Kidney epithelial cell (primary cell): ENCODE measurements at places on chromosomes 1 and 21. TPM values are rescaled to one million over a fixed set of nuclear protein-coding genes. Genes with fewer than 3 reads are reported as not detected.

The PADI2 gene
- total RNA-seq, result 6.4 and 8.1 TPM in 2 replicates

DNA sequence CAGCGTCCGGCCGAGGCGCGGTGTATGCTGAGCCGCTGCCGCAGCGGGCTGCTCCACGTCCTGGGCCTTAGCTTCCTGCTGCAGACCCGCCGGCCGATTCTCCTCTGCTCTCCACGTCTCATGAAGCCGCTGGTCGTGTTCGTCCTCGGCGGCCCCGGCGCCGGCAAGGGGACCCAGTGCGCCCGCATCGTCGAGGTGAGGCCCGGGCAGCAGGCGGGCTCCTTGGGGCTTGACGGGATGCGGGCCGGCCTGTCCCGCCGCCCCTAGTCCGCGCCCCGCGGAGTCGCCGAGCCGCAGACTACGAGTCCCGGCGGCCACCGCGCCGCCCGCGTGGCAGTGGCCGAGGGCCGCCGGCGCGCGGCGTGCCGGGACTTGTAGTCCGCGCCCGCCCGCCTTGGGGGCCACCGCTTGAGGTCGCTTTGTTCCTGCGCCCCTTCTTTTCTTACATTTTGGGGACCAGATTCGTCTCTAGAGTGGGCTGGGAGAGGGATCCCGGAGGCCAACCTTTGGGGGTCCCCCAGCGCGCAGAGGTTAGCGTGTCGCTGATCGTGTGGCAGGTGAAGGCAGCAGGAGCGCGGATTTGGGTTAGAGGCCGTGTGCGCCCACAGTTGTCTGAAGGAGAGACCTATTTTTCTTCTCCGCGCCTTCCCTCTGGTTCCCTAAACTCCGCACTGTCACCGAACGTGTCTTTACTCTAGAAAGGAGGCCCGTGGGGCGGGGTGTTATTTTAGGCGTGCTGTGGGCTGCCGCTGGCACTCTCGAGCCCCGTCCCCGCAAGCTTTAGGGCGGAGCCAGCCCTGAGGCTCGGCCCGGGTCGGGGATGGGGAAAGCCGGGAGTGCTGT lies 553 bp downstream of the CMPK1 start:
- DNase-seq, result no peak

The USH2A gene
- not detected in 2 replicates for total RNA-seq

The CELA2A gene
- total RNA-seq, result not detected in 2 replicates

- no peak for DNase-seq
Measured at GRCh38 chr1:160818207-160818937, 22.4 kb downstream of the LY9 start.

The C1orf185 gene
- total RNA-seq, result not detected in 2 replicates

The CELF3 gene
- total RNA-seq, result not detected in 2 replicates

GRCh38 chr1:18140411-18140810 lies 32.8 kb downstream of the IGSF21 start:
- no peak for DNase-seq

- DNase-seq, result no peak
Measured at GRCh38 chr1:162248854-162249535, 127.7 kb downstream of the SPATA46 start.

The AADACL4 gene
- not detected in 2 replicates for total RNA-seq

DNA sequence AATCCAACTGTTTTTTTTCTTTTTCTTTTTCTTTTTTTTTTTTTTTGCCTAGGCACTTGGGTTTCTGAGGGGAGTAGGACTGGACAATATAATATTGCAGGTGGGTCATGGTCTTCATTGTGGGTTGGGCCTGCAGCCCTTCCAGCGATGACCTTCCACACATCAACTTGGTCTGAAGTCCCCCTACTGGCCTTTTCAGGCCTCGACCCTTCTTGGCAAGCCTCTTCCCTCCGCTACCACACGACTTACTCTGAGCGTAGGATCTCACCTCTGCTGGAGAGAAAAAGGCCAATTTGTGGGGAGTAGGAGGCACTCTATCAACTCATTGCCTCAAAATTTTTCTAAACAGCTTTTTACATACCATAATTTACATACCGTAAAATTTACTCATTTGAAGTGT lies 51.1 kb upstream of the GRIK3 start:
- DNase-seq, result no peak

DNA sequence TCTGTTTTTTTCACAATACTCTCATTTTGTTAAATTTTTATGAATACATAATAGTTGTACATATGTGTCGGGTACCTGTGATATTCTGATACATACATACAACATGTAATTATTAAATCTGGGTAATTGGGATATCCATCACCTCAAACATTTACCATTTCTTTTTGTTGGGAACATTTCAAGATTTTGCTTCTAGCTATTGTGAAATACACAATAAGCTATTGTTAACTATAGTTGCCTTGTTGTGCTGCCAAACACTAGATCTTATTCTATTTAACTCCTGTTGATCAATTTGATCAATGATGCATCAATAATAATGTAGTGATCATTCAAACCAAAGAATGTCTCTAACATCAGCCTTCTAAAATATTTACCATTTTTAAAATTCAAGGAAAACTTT lies 234.6 kb upstream of the NR5A2 start:
- no peak for DNase-seq

DNA sequence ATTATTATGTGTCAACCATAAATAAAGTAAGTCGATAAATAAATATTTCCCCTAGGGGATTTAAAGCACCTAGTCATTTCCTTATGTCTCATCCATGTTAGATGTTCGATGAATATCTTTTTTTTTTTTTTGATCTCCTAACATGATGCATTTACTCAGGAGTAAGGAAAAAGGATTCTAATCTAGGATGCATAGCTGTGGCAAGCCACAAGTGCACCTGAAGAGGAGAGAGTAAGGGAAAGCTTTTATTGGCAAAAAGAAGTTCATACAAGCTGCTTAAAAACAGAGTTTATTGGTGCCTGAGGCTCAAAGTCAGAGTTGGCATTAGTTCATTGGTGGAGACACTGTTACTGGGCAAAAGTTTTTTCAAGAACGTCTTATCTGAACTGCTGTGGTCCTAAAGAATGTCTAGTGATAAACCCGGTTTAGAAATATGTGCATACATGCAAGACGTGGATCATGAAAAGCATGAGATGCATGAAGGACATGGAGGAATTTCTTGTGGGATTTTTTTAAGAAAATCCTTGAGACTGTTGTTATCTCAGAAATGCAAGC lies 51.7 kb downstream of the SWT1 start:
- no peak for DNase-seq

DNA sequence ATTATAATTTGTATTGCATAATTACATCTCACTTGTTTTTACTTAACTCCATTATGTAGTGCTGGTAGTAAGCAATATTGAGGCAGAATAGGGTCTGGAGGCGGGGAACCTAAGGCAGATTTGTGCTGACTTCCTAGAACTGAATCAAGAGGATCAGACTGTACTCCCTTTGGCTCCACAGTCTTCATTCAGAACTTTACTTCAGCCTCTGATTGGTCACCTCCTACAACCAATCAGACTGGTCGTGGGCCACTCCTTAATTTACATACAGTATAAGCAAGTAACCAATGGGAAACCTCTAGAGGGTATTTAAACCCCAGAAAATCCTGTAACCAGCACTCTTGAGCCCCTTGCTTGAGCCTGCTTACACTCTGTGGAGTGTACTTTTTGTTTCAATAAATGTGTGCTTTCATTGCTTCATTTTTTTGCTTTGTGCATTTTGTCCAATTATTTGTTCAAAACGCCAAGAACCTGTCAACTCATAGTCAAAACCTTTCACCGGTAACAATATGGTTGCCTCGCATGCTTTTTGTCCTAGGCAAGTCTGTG lies 31.6 kb downstream of the ZBTB8OS start:
- DNase-seq, result no peak

The TCP10L gene
- total RNA-seq, result 1.1 TPM in 1 of 2 replicates, not detected in the other

DNA sequence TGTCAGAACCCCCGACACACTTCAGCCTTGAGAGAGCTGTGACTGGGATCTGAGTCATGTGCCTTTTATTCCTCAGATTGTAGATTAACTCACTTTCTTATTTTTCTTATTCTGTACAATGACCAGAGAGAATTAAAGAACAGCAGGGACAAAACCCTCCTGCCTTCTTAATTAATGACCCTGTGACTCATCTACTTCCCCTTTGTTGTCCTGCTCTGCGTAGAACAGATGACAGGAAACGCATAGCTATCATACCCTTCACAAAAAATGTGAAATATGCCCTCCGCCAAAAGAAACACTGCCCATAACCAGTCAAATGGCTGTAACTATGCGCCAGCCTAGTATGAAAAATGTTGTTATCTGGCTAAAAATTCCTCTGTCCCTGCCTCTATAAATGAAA lies 9.1 kb upstream of the PADI2 start:
- DNase-seq, result peak; percentile 98

GRCh38 chr1:209871006-209871405 lies 43.2 kb downstream of the UTP25 start:
- no peak for DNase-seq

GRCh38 chr1:204465546-204466415 lies 28.8 kb downstream of the PIK3C2B start:
- no peak for DNase-seq

DNA sequence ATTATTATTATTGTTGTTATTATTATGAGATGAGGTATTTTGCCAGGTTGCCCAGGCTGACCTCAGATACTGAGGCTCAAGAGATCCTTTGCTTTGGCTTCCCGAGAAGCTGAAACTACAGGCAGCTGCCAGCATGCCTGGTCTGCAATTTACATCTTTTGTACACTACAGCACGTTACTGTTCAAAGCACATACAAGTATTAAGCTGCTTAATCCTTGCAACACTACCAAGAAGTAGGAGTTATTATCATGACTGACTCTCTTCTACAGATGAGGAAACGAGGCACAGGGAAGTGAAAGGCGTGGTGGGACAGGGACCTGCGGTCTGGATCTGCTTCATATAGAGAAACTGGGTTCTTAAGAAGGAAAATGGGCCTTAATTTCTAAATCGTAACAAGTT lies 11.6 kb downstream of the ERG start:
- DNase-seq, result no peak

DNA sequence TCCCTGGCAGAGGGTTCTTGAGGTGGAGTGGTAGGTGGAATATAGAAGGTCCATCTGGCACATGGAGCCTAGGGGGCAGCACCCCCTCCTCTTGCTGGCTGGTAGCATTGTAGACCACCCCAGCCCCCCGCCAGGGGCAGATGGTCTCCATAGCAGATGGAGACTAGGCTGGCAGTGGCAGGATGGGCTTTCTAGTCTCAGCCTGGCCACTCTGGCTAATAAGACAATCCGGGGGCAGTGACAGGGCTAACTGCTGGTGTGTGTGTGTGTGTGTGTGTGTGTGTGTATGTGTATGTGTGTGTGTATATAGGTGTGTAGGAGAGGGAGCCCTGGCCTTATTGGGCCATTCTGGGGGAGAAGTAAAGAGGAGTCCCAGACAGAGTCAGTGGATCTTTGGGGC lies 16.1 kb downstream of the UTP11 start:
- DNase-seq, result no peak

DNA sequence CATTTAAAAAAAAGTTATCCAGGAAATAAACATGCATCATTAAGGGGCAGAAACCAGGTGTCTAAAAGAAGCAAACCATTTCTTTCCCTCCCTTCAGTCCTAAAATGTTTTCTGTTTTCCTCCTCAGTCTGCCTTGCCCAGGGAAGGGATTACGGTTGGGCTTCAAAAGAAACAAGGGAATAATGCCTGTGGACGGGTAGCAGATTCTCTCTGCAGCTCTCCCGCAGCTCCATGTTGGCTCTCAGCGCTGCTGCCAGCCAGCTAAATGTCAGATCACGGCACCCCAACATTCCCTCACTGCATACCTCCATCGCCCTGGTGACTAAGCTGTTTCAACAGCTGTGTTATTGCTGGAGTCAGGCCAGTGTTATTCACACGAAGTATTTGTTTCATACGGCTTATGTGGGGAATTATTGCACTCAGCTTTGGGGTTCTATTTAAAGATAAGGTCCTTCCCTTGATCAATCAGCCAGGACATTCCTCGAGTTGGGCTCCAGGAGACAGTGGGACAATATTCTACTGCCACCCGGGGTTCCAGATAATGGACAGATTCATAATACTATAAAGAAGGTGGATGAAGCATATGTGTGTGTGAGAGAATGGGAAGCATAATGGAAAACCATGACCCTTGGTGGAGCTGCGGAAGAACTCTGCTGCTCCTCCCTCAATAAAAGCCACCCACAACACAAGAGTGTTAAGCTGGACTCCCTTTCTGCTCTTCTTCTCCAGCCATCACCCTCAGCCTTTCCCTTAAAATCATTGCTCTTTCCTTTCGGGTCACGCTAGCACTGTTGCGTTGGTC lies 58.2 kb downstream of the WLS start:
- peak; percentile 83 for DNase-seq

DNA sequence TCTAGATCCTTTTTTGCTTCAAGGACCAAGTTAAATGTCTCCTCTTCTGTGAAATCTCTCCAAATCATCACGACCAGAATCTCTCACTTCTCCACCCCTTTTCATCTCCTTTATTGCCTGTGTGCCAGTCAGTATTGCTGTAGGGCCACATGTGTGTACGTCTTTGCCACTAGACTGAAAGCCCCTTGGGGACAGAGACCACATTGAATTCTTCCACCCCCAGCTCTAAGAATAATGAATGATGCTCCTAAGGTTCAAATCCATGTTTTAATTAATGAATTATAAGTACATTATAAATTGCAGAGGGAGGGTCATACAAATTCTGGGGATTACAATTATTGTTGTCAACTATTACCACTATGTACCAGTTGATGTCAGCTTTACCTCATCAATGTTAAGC lies 343.8 kb downstream of the USP25 start:
- DNase-seq, result no peak
